NCI-H1092 (cell line): ENCODE measurements at places on chromosomes 3 and 15.

GRCh38 chr3:134111616-134112015 lies 81.9 kb upstream of the SLCO2A1 start:
- no peak for DNase-seq

- no peak for DNase-seq
These were observed 50.0 kb downstream of the ZIC1 start for GRCh38 chr3:147458995-147459704.

- DNase-seq, result no peak
These were observed 46.8 kb upstream of the NAALADL2 start for GRCh38 chr3:174812172-174812862.

DNA sequence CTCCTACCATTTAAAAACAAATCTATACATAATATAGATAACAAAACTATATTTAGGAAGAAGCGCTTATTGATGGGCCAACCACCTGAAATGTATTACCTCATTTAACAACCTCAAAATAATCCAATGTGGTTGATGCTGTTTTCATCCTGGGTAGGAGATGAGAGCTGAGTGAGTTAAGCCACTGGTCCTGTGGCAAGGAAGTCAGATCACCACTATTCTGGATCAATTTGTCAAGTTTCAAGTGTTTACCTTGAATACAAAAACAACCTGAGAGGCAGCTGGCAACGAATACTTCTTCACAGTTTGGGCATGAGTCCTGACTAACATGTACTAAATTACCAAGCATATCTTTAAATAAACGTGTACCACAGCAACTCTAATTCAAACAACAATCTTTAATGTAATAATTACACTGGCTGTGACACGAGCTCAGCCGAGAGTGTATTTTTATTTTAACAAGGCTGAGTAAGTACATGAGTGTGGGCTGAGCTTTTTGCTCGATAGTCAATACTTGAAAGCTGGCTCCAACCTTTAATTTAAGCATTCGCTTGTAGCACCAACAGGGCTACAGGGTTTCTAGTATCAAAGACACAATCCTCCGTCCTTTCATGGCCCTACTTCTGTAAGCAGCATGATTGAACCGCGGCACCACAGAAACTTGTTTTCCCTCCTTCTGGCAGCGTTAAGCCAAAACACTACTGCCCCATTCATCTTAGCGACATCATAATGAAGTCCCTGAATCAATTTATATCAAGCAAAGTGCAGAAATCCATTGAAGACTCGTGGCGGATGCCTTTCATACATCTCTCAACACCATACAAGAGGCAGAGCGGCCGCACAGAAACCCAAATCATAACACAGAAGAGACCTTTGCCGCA lies 93.8 kb upstream of the ICE2 start:
- peak; percentile 26 for DNase-seq

DNA sequence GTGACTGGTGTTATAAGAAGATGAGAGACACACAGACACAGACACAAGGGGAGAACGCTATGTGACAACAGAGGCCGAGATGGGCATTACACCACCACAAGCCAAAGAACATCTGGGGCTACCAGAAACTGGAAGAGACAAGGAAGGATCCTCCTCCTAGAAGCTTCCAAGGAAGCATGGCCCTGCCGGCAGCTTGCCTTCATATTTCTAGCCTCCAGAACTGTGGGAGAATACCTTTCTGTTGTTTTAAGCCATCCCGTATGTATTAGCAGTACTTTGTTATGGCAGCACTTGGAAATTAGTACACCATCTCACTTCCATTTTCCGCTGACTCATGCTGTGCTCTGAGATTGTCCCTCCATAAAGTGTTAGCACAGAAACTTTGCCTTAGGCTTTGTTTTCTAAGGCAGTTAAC lies 38.7 kb upstream of the CA12 start:
- DNase-seq, result no peak

DNA sequence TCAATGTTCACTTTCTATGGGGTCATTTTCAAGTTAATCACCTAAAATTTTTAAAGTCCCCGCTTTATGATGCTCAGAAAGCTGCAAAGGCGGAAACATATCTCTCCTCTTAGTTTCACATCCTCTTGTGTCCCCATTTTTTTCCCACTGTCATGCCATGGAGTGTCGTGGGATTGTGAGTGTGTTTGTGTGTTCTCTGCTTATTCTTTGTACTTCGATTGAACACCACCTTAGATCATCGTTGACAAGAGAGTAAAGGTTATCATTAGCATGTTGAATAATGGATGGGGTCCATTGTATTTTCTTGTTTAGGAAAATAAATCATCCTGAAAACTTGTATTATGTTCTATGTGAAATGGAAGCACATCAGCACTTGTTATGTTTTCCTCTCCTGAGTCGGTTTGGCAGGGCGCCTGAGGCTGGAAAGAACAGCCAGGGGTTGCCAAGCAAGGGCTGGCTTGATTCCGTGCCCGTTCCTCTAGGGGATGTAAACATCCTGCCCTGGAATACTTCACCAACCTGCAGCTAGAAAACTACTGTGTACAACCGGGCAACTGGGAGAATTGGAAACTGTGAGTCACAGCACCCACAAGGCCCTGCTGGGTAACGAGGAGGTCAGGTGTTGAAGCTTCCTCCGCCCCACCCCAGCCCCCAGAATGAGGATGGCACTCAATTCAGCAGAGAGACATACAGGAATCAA lies 67.2 kb downstream of the EIF4E3 start:
- DNase-seq, result peak; percentile 63

GRCh38 chr3:43327582-43327979 lies 41.2 kb downstream of the SNRK start:
- DNase-seq, result no peak
